ENCODE measurements at places on chromosomes 5 and 9.

DNA sequence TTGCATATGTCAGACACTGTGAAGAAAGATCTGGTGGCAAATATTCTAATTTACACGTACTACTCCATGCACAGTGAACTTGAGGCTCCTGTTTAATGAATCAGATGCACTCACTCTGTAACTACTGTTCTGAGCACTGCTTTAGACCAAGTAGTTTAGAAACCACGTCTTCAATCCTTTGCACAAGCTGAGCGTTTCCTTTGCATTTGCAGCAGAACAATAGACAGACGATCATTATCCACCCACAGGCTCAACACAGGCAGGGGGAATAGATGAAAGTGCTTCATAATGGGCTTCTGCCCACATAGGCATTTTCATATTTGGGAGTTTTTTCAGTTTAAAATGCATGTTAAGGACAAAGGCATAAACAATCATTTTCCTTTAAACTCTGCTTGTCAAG is 423.3 kb upstream of the ADAMTS16 start:
- no peak for DNase-seq

DNA sequence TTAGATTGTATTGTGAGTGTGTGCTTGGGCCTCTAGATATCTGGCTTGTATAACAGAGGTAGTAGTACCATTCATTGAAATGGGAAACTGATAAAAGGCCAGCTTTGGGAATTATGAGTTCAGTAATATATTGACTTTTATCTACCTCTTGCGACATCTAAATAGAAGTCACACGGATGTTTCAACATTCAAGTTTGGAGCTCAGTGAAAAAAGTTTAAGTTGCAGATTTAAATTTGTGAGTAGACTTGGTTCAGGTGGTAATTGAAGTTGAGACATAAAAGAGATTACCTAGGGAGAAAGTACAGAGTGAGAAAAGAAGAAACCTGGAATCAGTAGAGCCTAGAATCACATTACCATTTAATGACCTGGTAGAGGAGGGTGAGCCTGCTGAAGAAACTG is 189.5 kb downstream of the FER start:
- DNase-seq, result no peak

DNA sequence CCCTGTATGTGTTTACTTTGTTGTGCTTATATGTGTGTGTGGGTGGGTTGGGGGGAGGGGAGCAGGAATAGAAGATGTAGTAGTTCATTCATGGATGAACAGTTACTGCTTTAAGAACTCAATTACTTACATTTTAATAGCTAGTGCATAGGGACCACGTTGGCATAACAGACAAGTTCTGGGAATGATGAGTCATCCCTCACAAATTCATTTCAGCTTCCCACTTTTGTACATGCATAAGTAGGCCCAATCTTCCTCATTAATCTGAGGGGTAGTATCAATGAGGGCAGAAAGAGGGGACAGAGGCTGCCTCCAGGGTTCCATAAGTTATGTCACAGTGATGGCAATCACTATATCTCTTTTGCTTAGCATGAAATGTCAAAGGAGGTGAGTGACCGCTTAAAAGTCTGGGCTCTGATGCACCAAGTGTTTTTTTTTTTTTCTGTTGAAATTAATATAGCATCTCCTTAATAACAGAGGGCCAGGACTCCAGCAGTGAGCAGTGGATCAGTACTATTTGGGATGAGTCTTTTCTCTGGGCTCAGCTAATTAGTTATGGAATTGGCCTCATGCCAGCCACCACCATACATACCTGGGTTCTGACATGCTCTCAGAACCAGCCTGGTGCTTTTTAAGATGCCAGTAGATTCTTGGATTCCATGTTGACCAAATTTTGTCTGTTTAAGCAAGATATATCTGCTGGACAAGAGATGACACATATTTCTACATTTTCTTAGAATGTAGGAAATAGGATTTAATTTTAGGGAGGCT is 37.1 kb downstream of the PRDM6 start:
- no peak for DNase-seq

GRCh38 chr9:134304690-134305089 is 21.6 kb upstream of the RXRA start:
- no peak for DNase-seq

DNA sequence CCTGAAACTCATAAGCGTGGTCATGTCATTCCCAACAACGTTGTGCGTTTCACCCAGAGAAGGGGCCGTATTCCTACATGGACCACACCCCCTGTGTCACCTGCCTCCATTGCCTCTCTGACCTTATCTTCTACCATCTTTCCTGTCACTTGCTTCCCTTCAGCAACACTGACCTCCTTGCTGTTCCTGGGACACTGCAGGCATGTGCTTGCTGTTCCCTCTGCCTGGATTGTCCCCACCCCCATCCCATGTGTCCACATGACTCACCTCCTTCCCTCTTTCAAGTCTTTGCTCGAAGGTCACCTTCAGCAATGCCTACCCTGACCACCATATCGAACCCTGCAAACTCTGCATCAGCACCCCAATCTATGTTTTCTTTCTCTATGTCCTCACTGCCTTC is 133.2 kb upstream of the ZNF618 start:
- DNase-seq, result no peak

- DNase-seq, result no peak
These were observed 164.4 kb upstream of the FOXD4L5 start for GRCh38 chr9:65449423-65449822.

DNA sequence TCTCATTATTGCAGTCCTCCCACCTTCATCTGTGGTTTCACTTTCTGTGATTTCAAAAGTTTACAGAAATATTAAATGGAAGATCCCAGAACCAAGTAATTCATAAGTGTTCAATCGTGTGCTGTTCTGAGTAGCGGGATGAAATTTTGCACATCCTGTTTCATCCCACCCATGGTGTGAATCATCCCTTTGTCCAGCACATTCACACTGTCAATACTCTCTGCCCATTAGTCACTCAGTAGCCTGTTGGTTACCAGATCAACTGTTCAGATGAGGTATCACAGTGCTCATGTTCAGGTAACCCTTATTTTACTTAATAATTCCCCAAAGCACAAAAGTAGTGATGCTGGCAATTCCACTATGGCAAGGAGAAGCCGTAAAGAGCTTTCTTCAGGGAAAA is 26.8 kb downstream of the FAM81B start:
- no peak for DNase-seq

Data from activated T-cell treated with anti-CD3 and anti-CD28 coated beads, Interleukin-2, amount 50 U/mL, for 48 hours (primary cell).